ENCODE measurements at places on chromosomes 3 and 15. TPM values are rescaled to one million over a fixed set of nuclear protein-coding genes. Genes with fewer than 3 reads are reported as not detected.

GRCh38 chr15:100918034-100918689, 995 bp upstream of the LRRK1 start:
- no peak for DNase-seq

GRCh38 chr3:150681057-150681456, 22.7 kb downstream of the ERICH6 start:
- DNase-seq: no peak

- DNase-seq: no peak
Measured at GRCh38 chr3:77902675-77903074, 862.8 kb downstream of the ROBO2 start.

GRCh38 chr3:18208856-18209255, 216.3 kb downstream of the SATB1 start:
- no peak for DNase-seq

GRCh38 chr15:56736881-56737707, 3.8 kb upstream of the ZNF280D start:
- no peak for DNase-seq

- DNase-seq: no peak
Measured at GRCh38 chr15:79172801-79173460, 82.4 kb upstream of the RASGRF1 start.

DNA sequence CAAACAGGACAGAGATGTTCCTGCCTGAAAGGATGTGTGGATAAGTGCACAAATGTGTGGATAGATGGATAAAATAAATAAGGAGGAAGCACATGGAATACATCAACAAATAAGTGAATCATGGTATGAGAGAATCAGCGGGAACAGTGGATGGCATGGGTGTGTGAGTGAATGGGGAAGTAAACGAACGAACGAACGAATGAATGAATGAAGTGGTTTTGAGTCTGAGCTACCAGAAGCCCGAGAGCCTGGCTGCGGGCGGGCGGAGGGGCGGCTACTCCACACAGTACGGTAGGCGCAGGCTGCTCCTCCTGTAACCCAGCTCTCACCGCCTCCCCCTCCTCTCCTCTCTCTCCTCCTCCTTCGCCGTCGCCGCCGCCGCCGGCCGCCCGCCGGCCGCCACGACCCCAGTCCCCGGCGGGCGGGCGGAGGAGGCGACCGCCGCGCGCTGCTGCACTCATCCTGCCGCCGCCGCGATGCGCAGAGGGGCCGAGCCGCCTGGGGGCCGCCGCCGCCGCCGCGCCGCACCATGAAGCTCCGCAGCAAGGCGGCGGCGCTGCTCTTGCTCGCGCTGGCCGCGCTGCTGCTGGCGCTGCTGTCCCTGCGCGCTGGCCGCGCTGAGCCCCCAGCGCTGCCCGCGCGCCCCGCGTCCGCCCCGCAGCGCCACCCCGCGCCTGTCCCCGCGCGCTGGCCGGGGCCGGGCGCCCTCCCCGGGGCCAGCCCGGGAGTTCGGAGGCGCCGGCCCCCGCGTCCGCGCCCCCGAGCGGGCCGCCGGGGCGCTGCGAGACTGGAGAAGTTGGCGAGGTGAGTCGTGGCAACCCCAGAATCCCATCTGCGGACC, at the start of gene GXYLT2:
Gene GXYLT2, plus strand, starts transcription at position 342 of the 841 bp plus-strand sequence. Its CDS starts 188 bp downstream, at position 530.
- no peak for DNase-seq

DNA sequence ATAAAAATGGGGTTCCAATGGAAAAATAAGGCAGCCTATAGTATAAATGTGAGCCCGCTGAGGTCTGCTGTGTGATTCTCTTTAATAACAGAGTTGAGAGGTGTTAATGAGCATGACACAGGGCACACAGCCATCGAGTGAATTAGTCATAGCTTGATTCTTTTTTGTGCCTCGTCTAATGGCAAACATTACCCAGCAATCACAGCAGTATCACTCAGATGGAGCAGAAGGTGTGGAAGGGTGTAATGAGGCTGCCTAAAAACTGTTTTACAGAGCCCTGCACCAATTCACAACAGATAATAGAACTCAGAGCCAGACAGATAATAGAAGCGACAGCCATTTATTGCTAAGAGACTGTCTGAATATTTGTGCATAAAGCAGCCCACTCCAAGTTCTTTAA, 178.6 kb upstream of the TPRG1 start:
- no peak for DNase-seq

- DNase-seq: no peak
Measured at GRCh38 chr15:63638839-63639238, 41.7 kb downstream of the FBXL22 start.

DNA sequence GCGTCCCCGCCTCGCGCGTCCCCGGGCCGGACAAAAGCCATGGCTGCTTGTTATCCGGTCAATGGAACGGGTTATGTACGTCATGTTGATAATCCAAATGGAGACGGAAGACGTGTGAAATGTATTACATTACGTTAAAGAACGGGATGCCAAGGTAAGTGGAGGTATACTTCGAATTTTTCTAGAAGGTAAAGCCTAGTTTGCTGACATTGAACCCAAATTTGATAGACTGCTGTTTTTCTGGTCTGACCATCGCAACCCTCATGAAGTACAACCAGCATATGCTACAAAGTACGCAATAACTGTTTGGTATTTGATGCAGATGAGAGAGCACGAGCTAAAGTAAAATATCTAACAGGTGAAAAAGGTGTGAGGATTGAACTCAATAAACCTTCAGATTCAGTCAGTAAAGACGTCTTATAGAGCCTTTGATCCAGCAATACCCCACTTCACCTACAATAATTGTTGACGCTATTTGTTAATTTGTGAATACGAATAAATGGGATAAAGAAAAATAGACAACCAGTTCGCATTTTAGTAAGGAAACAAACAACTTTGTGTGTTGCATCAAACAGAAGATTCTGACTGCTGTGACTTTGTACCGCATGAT, 19.8 kb downstream of the WDR73 start:
- DNase-seq: no peak

GRCh38 chr15:26773067-26773877, 406 bp upstream of the GABRB3 start:
- no peak for DNase-seq

DNA sequence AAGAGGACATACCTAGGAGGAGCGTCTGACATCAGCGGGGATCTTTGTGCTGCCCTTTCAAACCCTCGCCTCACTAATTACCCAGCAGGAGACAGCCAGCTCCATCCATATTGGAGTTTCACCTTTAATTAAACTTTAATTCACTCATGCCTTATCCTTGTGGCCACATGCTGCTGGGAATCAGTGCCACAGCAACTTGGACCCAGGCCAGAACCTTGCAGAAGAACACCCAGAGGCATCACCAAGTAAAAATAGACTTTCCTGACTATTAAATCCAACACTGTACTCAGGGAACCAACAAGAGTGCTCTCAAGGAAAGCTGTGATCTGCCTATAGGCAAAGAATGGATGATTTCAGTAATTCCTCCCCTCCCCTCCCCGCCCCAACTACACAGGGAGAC, 23.9 kb downstream of the EIF1B start:
- no peak for DNase-seq

DNA sequence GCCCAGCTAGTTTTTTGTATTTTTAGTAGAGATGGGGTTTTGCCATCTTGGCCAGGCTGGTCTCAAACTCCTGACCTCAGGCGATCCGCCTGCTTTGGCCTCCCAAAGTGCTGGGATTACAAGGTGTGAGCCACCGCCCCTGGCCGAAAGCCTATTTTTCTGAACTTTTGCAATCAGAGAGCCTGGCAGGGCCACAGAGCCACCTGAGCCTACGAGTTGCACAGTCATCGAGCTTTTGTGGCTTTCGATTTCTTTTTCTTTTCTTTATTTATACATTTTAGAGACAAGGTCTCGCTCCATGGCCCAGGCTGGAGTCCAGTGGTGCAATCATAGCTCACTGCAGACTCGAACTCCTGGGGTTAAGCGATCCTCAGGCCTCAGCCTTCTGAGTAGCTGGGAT, 140.4 kb downstream of the NSMCE3 start:
- DNase-seq: no peak

DNA sequence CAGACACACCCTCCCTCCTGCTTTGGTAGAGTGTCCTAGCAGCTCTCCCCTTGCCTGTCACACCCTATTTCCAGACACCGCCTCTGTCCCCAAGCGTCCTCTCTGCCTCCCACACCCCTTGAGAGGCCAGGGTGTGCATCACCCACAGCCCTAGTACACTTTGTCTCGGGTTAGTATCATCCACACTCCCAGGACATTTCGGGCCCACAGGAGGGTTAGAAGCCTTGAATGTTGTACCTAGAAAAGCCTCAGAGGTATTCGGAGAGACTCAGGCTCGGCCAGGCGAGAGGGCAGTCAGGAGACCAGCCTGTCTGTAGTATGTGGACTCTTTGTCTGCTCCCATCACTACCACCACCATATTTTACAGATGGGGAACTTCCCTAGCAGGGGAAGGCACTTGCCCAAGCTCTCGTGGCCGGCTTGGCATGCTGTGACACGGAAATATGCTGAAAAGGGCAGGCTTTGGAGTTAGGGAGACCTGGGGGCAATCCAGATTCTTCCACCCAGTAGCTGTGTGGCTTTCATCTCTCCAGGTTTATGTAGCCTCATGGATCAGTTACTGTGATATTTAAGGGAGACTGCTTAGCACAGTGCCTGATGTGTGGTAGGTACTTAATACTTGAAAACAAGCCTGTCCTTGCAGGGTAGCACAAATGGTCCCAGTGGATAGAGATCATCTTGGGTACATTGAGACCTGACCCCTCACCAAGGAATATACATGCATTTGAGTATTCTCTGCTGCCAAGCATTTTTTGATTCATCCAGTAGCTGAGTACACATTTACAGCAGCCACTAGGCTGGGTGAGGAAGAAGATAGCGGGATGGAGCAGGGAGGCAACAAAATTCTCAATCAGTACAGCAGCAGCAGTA, 1.4 kb downstream of the TMEM43 start:
- DNase-seq: no peak

- DNase-seq: no peak
Measured at GRCh38 chr3:56424885-56425284, 43.4 kb downstream of the ERC2 start.

DNA sequence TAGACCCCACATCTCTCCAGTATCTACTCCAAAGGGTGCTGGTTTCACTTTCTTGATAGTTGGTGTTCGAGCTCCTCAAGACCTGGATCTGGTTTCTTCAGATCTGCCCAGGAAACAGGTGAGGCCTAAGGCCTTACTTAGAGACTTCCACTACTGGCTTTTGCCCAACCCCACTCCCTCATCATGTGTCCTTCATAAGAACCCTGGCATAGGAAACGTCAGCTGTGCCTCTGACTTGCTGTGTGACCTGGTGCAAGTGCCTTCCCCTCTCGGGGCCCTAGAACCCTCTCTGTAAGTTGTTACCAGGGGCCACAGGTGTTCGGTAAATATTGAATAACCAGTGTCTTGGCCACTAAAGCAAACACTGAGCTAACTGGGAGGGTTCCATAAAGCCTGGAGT, 3.9 kb downstream of the OXTR start:
- DNase-seq: no peak

The FAM107A gene
- total RNA-seq: 9.6 TPM

The ZBED2 gene
- not detected for total RNA-seq

The TIGIT gene
- total RNA-seq: not detected

The IL5RA gene
- total RNA-seq: not detected

The SPINT1 gene
- total RNA-seq: 1.7 TPM

The IQCF5 gene
- not detected for total RNA-seq

The TUSC7 gene
- total RNA-seq: not detected

The ALDH1A2 gene
- 4.0 TPM for total RNA-seq

The EBLN2 gene
- 6.7 TPM for total RNA-seq

The TM6SF1 gene
- 46.6 TPM for total RNA-seq

The HCLS1 gene
- total RNA-seq: 48.7 TPM

The MB21D2 gene
- 9.8 TPM for total RNA-seq

The BNC1 gene
- total RNA-seq: 14.2 TPM

Measured in pulmonary artery endothelial cell (primary cell).